ENCODE measurements at places on chromosomes 16 and 17. TPM values are rescaled to one million over a fixed set of nuclear protein-coding genes. Genes with fewer than 3 reads are reported as not detected.

DNA sequence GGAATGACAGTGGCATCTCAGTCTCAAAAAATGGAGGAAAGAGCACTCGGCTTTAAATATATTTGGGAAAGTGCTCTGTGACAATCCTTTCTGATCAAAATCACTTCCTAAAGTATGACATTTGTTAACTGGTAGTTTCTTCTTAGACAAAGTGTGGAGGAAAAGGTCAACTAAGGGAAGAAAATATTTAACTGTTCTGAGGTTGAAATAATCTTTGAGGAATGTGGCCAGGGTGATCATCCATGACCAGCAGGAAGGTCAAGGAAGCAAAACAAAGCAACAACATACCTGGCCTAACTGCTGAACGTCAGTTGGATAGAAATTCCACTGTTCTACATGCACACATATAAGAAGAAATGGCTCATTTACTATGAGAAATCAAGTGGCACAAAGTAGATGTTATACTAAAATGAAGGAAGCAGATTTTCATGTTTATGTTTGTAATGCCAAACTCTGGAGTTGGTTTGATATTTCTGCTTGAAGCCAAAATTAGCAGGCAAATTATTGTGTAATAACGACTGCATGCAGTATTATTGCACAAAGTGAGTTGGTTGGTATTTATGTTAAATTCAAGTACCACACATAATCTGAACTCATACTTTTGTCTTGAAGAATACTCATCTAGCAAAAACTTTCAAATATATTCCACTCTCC lies 87.3 kb upstream of the CORO6 start:
- no peaks in the 10 kb centered on the region for H3K36me3 ChIP-seq
- no peak overlapping the region for H3K4me3 ChIP-seq
- H3K27ac ChIP-seq: peak overlapping the region; percentile 35
- H3K27me3 ChIP-seq: no peaks in the 10 kb centered on the region
- peaks cover 39% of the 10 kb centered on the region for H3K4me1 ChIP-seq

KRT32 gene
- not detected for total RNA-seq

KRT16 gene
- total RNA-seq: not detected

DNA sequence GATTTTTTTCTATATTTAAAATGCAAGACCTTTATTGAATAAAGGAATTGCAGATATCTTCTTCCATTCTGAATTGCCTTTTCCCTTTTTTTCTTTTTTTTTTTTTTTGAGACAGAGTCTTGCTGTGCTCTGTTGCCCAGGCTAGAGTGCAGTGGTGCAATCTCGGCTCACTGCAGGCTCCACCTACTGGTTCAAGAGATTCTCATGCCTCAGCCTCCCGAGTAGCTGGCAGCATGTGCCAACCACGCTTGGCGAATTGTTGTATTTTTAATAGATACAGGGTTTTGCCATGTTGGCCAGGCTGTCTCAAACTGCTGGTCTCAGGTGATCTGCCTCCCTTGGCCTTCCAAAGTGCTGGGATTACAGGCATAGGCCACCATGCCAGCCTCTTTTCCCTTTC lies 151.5 kb downstream of the CEP112 start:
- H3K4me1 ChIP-seq: no peaks in the 10 kb centered on the region
- no peaks in the 10 kb centered on the region for H3K27me3 ChIP-seq

DNA sequence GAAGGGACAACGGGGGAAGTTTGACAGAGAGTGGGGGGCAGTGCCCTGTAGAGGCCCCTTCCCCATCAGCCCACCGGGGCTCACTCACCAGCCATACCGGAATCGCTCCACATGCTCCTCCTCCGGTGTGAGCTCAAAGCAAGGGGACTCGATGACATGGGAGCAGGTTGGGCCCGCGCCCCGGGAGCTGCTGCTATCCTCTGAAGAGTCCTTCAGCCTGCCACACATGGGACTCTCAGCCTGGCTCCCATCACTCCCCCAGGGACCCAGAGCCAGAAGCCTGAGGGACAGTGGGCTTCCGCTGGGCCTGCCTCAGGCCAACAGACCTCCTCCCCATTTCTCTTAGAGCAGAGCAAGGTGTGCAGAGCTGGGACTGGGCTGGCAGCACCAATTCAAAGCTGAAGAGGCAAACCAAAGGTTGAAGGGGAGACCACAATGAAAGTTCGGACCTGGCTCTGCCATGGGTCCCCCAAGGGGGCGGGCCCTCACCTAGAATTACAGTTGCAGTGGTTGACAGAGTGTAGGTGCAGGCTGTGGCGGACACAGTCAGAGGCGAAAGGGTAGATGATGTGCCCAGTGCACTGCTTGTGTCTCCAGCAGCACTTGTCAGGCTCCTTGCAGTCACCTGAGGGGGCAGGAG lies 7.3 kb downstream of the PROCA1 start:
- no peak overlapping the region for H3K4me3 ChIP-seq
- no peak for DNase-seq
- peaks cover 6% of the 10 kb centered on the region for H3K4me1 ChIP-seq
- no peak overlapping the region for H3K27ac ChIP-seq
- peaks cover 16% of the 10 kb centered on the region for H3K36me3 ChIP-seq

TAC4 gene
- total RNA-seq: 17.1 TPM

- H3K36me3 ChIP-seq: no peaks in the 10 kb centered on the region
- no peak for DNase-seq
- no peak overlapping the region for H3K4me3 ChIP-seq
- no peak overlapping the region for H3K27ac ChIP-seq
- H3K27me3 ChIP-seq: no peaks in the 10 kb centered on the region
- H3K4me1 ChIP-seq: no peaks in the 10 kb centered on the region
Measured at GRCh38 chr17:11140501-11140900, 100.5 kb upstream of the SHISA6 start.
